ENCODE measurements at places on chromosomes 7 and 10.
A peak's percentile ranks its signal among the peaks of the same experiment; 100 is the strongest.

GRCh38 chr10:29102233-29102632 lies 186.6 kb upstream of the LYZL1 start:
- no peak for DNase-seq

DNA sequence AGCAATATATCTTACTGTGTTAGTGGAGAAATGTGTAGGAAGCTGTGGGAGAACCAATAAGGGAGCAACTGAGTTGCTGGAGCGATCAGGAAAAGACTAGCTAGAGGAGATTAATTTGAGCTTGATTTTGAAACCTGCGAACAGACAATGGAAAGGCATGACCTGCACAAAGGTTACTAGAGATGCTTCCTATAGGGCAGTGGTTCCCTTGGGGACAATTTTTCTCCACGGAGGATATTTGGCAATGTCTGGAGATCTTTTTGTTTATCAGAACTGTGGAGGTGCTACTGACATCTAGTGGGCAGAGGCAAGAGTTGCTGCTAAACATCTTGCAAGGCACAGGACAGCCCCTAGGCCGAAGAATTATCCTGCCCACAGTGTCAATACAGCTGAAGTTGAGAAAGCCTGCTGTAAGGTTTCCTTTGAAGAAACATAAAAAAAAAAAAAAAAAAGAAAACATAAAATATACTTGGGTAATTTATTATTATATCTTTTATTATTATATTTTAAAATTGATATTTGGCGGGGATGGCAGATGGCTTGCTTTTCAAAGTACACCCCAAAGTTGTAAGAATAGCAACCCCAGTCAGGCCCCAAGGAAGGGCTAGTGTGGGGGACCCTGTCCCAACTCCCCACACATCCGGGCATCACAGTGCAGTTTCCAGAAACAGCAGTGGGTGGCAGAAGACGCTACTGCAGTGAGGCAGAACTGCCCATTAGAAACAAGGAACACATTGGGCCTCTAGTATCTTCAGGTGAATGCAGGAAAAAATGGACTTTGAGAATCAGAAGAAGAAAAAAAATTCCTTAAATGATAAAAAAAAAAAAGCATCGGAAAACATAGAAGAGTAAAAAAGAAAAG lies 481.6 kb downstream of the SH2D4B start:
- peak; percentile 25 for DNase-seq

DNA sequence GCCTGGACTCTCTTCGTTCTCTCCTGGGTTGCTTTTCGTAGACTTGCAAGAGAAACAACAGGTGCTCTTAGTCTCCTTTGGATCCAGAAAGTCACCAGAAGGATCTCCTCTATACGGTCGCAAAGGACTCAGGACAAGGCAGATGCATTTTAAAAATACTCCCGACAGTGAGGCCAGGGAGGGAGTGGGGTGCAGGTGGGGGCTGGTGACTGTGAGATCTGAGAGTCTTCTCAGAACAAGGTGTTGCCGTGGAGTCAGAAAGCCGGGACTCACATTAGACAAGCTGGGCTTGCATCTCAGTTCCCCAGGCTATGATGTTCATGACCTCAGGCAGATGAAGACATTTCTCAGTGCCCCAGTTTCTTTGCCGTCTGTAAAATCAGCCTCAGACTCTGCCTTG lies 507.2 kb downstream of the TCERG1L start:
- DNase-seq = no peak

DNA sequence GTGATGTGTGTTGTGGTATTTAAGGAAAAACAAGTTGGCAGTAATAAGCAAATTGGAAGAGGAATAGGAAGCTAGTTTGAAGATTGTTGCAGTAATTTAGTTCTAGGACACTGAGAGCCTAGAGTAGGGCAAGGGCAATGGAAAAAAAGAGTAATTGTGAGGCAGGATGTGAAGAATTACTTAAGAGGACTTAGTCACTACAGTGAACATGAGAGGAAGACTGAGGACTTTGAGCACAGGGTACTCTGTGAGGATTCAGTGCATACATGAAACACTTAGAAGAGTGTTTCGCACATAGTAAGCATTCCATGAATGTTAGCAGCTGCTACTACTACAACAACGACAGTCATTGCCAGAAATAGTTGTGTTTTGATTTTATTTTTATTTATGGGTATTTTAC lies 30.9 kb upstream of the DKK1 start:
- no peak for DNase-seq

DNA sequence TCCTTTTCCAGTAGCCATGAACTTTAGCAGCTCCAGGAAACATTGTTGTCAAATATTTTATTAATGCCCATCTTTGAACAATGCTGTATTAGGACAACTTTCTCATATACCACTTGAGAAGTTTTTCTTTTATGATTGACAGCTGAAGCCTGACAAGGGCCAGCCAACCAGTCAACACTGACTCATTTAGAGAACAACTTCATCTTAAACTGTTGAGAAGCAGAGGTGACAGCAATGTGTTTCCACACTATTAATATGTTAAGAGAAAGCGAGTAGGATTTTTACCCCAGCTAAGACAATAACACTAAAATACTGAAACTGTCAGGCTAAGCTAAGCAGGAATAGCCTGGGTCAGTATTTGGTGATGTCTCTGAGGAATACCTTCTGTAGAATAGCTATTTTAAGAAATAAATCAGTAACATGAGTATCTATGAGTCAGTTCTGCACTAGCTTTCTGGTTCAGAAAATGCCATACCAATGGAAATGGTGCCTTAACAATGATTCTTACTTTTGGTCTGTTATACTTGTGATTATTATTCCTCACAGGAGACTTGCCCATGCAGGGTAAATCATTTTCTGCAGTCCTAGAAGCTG lies 168.8 kb upstream of the POT1 start:
- no peak for DNase-seq

GRCh38 chr10:119505131-119505551 lies 37.4 kb downstream of the RGS10 start:
- peak; percentile 15 for DNase-seq

DNA sequence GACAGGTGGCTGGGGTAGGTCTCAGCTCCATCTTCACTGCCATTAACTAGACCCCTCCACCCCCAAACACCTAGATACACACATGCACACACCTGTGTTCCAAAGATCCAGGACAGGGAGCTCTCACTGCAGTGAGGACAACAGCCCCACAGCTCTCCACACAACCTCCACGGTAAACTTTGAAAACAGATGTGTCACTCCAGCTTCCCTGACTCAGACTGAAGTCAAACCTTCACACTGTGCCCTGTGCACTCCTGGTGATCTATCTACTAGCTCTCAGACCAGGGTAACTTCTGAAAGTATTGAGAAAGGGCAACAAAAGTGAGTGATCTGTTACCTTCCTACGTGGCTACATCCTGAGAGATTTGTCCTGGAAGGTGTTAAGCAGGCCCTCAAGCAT lies 519.8 kb downstream of the XPNPEP1 start:
- DNase-seq = no peak

DNA sequence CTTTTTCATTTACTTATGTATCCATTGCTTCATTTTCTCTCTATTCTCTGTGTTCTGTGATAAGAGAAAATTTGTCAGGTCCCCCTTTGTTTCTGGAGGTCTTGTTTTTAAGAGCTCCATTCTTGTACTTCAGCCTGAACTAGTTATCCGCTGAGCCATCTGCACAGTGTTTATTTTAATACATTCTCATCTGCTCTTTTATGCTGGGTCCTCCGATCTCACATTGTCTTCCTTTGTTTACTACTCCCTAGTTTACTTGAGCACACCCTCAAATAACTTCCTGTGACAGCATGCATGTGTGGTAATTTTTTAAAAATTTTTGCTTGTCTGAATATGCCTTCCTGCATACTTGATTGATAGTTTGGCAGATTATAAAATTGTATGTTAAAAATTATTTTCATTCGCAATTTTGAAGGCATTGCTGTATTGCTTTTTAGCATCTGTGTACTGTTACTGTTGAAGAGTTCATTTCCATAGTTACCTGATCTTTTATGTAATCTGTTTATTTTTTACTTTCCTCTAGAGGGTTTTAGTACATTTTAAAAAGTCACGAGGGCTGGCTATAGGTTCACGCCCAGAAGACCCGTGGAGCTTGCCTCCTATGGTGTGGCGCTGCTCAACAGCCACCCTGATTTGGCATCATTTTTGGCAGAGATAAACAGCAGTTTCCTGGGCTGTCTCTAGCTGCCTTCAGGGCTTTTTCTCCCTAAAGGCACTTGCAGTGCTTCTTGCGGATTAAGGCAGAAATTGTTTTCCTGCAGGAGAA lies 31.9 kb downstream of the RSBN1L start:
- DNase-seq = no peak

DNA sequence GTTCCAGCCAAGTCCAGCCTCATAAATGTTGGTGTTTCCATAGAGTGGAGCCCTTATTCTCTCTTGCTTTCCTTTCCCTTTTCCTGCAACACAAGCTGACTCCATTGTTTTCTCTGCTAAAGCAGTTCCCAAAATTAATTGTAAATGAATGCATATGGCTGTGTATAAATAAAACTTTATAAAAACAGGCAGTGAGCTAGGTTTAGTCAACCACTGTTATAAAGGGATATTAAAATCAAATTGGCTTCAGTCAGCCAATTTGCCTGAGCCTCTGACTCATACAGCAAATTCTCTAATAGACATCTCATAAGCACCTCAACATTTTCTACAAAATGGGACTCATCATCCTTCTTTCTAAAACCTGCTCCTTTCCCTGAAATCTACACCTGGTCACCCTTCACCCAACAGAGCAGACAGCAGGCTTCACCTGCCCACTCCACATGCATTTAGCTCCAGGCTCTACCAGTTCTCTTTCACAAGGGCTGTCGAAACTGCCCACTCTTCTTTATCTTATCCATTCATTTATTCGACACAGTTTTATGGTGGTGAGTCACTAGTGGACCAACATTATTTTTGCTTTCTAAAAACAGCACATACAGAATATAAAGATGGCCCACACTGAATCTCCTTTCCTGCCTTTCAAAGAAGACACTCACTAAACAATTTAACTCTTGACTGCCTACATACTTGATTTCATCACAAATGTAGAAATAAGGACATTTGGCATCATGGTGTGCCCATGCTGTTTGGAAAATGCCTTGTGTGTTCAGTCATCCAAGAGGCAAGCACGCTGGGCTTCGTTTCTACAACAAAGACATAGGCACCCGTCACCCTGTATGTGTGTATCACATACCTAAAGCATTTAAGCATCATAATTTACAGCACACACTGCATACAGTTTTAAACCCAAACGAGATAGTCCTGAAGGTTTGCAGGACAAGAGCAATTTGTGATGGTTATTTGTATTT lies 74.6 kb upstream of the C7orf33 start:
- no peak for DNase-seq

GRCh38 chr10:97810446-97810845 lies 38.6 kb upstream of the SFRP5 start:
- no peak for DNase-seq

- no peak for DNase-seq
Observed at GRCh38 chr10:73478636-73479035, 17.2 kb downstream of the PPP3CB start.
